ENCODE measurements at places on chromosomes 7 and 10. TPM values are rescaled to one million over a fixed set of nuclear protein-coding genes. Genes with fewer than 3 reads are reported as not detected.

DNA sequence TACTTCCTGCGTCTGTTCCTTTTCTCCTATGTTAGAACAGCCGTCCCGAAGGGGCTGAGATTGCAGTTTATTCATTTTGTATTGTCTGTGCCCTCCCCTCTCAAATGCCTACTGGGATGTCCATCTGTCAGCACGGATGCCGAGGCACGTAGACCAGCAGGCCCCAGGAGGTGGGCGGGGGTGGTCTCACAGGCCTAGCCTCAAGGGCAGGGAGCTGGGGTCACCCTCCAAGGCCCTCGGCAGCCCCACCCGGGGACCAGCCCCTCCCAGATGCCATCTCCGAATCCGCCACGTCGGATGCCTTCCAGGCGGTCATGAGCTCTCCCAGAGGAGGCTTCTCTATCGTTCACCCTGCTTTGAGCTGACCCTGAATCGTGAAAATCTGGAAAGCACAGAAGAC is 59.7 kb downstream of the ELFN1 start:
- no peak for DNase-seq
- H3K27ac ChIP-seq, result no peak overlapping the region
- H3K4me3 ChIP-seq, result no peak overlapping the region
- H3K4me1 ChIP-seq, result peaks cover 9% of the 10 kb centered on the region
- peaks cover 2% of the 10 kb centered on the region for H3K27me3 ChIP-seq

- no peak for DNase-seq
- peak overlapping the region; percentile 22 for H3K27ac ChIP-seq
- 0 out of 2 replicates have a peak, but pooled peaks cover 4% of the 10 kb centered on the region for H3K36me3 ChIP-seq
Measured at GRCh38 chr7:101954499-101954898, 137.1 kb downstream of the CUX1 start.

The TRRAP gene
- 46.5 TPM for total RNA-seq

The TCERG1L gene
- total RNA-seq, result 2.1 TPM

The CADPS2 gene
- 11.5 TPM for total RNA-seq
